NCI-H2171 (cell line): ENCODE measurements at places on chromosomes 4 and X.

DNA sequence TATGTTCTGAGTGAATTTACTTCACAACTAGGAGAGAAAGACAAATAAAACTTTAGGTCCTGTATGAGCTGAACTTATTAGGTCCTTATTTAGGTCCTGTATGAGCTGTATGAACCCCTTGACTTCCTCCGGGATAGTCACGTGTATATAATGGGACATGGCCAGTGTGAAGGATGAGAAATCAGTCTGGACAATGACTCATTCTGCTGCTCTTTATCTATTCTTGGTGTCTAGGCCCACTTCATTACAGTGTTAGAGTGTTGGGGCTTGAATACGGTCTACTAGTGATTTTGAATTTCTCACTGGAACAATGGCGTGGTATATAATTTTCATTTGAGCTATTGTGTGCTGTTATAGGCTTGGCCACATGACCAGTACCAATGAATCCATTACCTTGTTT, 21.9 kb downstream of the STK26 start:
- DNase-seq, result no peak

- no peak for DNase-seq
Measured at GRCh38 chr4:6568689-6569332, 6.2 kb upstream of the MAN2B2 start.

- DNase-seq, result no peak
Measured at GRCh38 chr4:7694324-7694723, 245.3 kb downstream of the AFAP1 start.

DNA sequence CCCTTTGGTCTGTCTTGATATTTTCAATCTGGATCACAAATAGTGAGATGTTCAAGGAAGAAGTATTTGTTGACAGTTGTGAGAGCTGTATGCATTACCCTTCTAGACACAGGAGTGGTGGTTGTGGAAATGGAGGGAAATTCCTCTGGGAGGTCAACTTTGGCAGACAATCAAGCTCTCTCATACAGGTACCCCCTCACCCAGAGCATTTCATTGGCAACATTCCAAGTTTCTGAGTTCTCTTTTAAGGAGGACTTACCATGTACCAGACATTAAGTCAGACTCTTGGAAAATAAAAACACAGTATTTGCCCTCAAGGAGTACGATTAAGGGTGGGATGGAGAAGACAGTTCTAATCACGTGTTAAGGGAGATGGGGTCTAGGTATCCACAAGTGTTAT, 45.3 kb downstream of the KLHL15 start:
- DNase-seq, result peak; percentile 2

GRCh38 chrX:101051549-101052302, at the start of gene TRMT2B:
TRMT2B (minus strand) TSS chrX:101052111; CDS start chrX:101042289, 9,822 bp downstream.
- peak; percentile 58 for DNase-seq

DNA sequence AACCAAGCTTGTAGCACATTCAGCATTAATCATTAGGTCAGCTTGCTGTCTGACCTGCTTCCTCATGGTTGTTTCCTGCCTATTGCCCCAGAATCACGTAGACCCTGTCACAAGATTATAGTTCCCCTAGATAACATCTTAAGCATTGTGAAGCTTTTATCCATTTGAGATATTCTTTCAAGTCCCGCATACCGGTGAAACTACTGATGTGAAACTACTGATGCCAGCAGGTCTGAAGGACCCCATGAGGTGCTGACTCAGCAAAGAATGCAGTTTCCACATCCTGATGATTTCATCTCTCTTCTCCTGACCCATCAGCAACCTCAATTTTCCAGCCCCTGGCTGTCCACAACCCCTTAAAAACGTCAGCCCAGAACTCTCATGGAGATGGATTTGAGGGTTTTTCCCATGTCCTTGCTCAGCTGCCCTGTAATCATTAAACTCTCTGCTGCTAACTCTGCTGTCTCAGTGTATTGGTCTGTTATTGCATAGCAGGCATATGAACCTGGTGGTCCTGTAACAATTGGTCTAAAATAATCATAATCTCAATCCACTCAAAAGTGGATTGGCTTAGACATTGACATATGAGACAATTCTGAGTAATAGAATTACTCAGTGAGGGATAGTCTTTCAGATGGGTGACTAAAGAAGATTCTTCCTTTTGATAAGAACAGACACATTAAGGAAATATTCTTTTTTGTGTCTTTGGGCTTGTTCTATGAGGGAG, 26.3 kb upstream of the UBA6 start:
- DNase-seq, result no peak

DNA sequence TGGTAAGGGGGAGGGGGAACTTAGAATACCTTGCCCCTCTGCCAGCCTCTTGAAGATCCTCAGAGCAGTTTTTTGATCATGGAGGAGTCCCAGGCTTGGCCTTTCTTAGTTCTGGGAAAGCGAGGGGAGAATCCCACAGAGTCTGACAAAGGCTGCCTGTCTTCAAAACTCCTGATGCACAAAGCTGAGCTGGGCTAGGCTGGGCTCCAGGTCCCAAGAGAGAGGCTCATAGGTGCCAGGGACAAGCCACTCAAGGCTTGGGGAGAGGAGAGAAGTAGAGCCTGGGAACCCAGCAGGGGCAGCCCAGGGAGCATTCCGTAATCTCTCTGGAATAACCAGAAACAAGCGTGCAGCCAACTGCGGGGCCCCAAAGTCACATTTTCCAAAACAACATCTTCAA, 37.0 kb upstream of the MTM1 start:
- no peak for DNase-seq

GRCh38 chr4:15470128-15470475, 420 bp downstream of the CC2D2A start:
- no peak for DNase-seq

- no peak for DNase-seq
Measured at GRCh38 chr4:151882072-151882803, 121.4 kb upstream of the GATB start.

- DNase-seq, result no peak
Measured at GRCh38 chr4:8113611-8114377, 44.8 kb downstream of the ABLIM2 start.

GRCh38 chr4:144295286-144295995, 154.9 kb upstream of the GYPA start:
- no peak for DNase-seq

GRCh38 chr4:122875949-122876348, 46.4 kb downstream of the NUDT6 start:
- DNase-seq, result no peak

- no peak for DNase-seq
Measured at GRCh38 chr4:151325111-151325948, at the start of gene SH3D19. SH3D19 (minus strand) TSS chr4:151325605; CDS start chr4:151325352, 253 bp downstream.

GRCh38 chr4:153651587-153651986, 32.5 kb upstream of the TLR2 start:
- no peak for DNase-seq

GRCh38 chrX:123077631-123078030, 106.4 kb upstream of the GRIA3 start:
- no peak for DNase-seq

DNA sequence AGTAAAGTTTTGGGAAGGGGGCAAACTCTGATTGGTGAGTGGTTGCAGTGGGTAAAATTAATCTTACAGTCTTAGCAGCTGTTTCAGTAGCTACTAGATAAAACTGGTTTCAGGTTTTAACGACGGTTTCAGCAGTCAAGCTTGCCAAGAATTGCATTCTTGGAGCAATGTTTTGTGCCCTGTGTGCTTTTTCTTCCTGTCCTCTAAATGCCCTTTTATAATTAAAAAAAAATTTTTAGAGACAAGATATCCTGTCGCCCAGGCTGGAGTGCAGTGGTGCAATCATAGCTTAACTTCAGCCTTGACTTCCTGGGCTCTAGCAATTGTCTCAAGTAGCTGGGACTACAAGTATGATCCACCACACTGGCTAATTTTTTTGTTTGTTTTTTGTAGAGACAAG, 6.3 kb upstream of the PPEF2 start:
- no peak for DNase-seq

DNA sequence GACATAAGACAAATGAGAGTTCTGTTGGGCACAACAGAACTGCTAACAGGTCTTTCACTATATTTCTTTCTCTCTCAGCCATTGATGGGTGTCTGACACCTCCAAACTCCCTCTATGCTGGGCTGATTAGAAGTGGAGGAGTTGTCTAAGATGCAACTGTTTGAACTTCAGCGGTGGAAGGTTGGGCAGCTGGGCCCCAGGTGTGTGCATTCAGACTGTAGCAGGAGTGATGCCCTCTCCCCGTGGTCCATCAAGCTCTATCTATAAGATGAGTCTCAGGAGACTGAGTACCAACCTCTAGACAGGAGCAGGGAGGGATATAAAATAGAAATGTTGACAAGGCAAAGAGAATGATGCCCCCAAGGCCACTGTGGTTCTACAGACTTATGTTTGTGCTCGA, 28.2 kb upstream of the CHRNA9 start:
- no peak for DNase-seq

DNA sequence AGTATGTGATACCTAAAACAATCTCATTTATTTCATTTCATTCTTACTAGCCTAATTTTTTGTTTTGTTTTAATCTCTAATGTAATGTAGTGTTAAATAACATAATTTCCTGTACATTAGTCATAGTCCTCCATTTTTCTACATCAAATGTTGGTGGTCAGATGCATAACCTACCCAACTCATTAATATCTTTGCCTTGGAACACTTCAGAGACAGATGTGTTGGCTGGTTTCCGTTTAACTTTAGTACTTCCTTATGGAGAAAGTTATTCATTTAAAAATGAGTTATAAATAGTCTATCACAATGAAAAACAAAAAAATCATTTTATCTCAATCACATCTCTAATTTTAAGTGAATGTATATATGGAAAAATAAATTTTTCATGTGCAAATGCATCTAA, 190.2 kb downstream of the ANTXR2 start:
- no peak for DNase-seq

- DNase-seq, result no peak
Measured at GRCh38 chrX:50815120-50815519, 1.1 kb upstream of the SHROOM4 start.

- no peak for DNase-seq
Measured at GRCh38 chr4:24978291-24979075, 52.3 kb downstream of the LGI2 start.

DNA sequence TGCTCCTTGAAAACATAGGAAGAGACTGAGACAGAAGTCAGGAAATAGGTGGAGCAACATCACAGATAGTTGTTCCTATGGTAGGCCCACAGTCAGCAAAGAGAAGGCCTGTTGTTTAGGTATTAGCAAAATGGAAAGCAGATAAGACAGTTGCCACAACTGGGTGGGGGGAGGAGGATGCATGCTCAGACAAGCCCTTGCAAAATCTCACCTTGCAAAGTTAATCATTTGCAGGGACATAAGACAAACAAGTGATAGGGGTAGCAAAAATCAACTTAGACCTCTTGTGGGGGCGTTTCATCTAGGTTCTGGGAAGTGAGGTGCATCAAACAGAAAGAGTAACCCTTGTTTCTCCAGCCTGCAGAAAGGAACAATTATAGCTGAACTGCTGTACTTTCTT, 30.7 kb downstream of the SERPINA7 start:
- DNase-seq, result no peak
